Stimulated activated CD4-positive, alpha-beta T cell treated with anti-CD3 and anti-CD28 coated beads, Interleukin-12 subunit alpha, Interleukin-12 subunit beta, amount 100 ng/mL, for 24 hours (primary cell): ENCODE measurements at places on chromosomes 6 and 20.
A peak's percentile ranks its signal among the peaks of the same experiment; 100 is the strongest.

DNA sequence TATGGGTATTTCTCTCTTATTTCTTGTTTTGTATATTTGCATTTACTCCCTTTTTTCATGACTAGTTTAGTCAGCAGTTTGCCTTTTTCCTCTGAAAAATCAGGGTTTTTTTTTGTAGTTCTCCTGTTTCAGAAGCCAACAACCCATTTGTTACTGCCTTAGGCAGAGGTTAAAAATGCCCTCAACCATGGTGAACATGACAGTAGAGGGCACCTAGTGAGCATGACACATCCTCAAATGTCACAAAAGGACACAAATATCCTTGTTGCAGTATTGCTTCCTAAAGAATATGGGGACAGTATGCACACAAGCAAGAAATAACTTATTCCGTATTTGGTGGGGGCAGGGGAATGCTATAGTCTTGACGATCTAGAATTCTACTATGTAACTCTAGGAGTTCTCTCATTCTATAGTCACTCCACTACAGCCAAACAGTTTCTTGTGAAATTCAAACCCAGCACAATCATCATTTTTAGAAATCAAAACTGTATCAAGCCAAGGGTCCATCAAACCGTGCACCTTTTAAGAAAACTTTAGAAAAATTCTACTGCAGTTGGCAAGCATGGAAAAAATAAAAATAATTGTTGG, 47.0 kb downstream of the GOPC start:
- DNase-seq = no peak

DNA sequence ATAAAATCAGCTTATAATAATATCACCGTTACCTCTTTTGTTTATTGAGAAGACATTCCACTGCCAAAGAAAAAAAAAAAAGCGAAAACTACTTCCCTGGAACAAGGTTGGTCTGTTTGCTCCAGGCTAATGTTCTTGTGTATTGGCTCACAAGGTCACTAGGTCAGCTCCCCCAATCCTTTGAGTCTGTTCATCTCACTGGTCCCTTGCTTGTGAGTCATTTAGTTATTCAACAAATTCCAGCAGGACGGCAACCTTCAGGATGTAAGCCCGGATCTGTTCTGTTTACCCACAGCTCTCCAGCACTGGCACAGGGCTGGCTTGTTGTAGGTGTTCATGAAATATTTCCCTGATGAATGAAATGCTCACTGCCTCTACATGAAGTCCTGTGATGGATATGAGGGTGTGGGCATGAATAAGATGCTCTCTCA, 3.3 kb downstream of the ARHGAP40 start:
- no peak for DNase-seq

DNA sequence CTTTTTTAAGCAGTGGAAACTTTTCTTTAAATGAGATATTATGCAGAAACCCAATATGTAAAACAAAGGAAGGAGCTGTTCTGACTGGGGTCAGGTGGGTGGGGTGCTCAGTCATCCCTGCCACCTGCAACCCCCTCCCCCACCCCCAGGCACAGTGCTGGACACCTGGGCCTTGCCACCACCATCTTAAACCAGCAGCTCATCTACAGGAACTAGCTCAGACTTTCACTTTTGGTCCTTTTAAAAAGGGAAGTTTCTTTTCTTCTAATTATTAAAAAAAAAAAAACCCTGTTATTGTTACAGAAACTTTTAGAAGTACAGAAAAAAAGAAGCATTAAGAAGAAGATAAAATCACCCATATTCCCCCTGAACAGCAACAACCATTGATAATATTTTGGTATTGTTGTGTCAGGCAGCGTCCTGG, 37.1 kb downstream of the PPP1R16B start:
- DNase-seq = peak; percentile 50

DNA sequence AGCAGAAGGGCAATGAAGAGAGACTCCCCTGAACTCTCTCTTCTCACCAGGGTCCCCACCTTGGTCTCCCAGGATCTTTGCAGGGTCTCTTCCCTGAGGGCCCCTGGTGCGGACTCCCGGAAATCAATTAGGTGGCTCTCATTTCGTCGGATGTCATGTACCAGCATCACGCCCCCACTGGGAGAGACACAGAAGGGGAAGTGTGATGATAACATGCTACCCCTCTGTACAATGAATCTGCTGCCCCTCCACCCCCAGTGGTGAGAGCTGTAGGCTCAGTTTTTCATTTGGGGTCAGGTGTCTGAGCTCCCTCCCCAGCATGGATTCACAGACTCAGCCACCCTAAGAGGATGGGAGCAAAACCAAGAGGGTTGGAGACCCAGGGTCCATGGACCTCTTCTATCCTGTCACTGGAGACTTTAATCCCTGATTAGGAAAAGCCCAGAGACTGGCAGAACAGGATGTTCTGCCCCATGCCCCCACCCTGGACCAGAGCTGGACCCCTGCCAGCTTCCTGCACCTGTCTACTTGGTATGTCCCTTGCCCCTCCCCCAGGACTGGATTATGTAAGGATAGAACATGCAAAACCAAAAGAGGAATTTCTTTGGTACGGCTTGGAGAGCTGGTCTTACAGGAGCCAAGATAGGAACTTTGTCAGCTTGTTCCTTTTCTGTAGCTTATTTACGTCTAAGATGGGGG, 11.1 kb downstream of the GGT7 start:
- DNase-seq = no peak

- DNase-seq = no peak
Measured at GRCh38 chr6:83708970-83709747, at the start of gene SNAP91. TSS of gene SNAP91 (minus strand) at chr6:83709101. CDS start at chr6:83707927, 1,174 bp downstream.

GRCh38 chr20:1446536-1446935, 20.1 kb downstream of the NSFL1C start:
- no peak for DNase-seq

GRCh38 chr6:112651239-112651638, 304.1 kb downstream of the RFPL4B start:
- no peak for DNase-seq

DNA sequence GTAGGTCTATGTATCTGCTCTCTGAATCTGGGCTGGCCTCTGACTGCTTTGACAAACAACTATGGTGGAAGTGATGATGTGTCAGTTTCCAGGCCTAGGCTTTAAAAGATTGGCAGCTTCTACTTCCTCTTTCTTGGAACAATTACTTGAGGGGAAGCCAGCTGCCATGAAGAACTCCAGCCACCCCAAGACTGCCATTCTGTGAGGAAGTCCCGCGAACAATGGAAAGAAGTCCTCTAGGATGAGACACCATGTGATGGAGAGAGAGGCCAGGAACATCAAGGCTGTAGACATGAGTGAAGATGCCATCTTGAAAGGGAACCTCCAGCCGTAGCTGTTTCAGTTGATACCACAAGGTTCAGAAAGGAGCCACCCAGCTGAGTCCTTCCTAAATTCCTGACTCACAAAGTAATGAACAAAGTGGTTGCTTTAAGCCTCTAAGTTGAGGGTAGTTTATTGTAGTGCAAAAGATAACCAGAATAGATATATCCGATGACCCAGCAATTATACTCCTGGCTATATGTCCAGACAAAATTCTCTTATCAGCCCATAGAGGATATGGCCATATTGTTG, 15.3 kb upstream of the TCF15 start:
- no peak for DNase-seq

DNA sequence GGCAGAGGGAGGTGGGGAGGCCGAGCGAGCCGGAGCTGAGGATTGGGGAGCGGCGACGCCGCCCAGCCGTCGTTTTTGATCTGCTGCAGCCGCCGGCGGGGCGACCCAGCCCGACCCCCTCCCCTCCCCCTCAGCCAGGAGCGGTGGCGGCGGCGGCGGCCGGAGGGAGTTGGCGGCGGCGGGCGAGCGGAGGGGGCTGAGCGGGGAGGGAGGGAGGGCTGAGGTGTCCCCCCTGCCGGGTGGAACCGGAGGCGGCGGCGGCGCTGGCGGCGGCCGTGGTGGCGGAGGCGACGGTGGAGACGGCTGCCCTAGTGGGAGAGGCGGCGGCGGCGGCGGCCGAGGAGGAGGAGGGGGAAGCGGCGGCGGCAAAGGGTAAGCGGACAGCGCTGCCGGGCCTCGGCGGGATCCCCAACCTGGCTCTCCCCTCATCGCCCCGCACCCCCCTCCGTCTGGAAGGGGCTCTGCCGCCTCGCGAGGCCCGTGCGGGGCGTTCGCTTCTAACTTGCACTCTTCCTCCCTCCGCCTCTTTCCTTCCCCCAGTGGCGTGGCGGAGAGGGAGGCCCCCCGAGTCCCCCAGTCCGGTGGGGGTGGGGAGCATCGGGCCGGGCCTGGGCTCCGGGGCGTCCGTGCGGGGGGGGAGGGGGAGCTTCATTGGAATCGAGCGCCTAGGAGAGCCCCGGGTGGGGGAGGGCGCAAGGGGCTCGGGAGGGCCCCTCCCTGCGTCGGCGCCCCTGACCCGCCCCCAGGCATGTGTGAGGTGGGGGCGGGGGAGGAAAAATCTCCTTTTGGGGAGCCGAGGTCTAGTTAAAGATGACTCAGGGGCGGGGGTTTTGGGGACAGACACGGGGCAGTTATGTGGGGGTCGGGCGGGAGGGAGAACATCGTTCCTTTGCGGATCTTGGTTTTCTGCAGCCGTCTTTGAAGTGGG, at the start of gene TAB2:
TAB2 (plus strand) TSS at position 69 of the 928 bp plus-strand sequence. CDS start 52,286 bp downstream, outside the sequence.
- DNase-seq = peak; percentile 72

- DNase-seq = no peak
Measured at GRCh38 chr20:32680544-32681174, 6.9 kb upstream of the C20orf203 start.

DNA sequence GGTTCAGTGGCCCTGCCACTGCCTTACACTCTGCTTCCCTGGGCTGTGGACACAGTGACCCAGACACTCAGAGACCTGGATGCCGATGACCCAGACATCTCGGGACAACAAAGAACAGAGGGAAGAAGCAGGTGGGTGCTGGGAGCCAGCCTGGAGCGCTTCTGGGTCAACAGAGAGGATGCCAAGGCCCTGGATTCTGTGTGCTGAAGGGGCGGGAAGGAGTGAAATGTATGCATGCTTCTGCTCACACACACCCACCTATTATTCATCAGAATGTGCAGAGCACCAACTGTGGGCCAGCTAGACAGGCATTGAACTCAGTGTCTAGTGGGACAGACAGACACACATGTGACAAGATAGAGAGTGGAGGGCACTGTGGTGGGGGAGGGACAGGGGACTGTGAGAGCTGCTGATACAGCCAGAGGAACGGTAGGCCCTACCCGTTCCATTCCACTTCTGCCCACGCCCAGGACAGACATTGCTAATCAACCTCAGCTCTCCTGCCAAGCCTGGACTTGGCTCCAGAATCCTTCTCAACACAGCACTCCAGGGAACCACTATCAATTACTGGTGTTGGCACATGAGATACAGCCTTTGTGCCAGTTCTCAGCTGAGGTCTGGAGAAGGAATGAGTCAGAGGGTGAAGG, 20.2 kb downstream of the KCNK15 start:
- DNase-seq = no peak

- DNase-seq = peak; percentile 60
Measured at GRCh38 chr6:26550250-26550993, 12.3 kb downstream of the HMGN4 start.

- no peak for DNase-seq
Measured at GRCh38 chr20:64077876-64078551, 1.3 kb downstream of the RGS19 start.

DNA sequence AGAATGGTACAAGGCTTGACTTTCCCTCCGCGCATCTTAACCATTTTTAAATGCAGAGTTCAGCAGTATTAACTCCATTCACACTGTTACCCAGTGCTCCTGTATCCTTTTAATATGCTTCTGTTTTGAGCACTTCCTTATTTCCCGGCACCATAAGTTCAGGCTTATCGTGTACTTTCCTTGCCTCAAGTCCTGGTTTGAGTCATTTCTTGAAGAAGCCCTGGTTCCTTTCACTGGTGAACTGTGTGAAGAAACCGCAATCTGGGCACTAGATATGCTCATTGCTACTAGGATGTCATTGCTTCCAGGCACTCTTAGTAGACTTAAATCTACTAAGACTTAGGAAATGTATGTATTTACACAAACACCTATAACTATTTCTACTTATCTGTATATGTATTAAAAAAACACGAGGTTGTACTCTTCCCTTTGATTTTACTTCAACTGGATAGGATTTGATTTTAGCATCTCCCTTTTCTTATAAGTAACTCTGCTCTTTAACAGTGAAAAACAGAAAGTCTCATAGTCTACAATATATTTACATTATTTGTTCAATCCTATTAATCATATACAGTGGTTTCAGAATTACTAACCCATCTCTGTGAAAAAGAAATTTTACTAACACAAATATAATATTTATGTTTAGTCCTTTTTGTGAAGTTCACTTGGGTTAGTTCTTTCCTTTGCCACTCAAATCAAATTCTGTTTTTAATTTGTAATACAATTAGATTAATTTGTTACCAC, 135.5 kb downstream of the CDKAL1 start:
- no peak for DNase-seq

GRCh38 chr6:45791211-45792168, 224.2 kb downstream of the CLIC5 start:
- no peak for DNase-seq

DNA sequence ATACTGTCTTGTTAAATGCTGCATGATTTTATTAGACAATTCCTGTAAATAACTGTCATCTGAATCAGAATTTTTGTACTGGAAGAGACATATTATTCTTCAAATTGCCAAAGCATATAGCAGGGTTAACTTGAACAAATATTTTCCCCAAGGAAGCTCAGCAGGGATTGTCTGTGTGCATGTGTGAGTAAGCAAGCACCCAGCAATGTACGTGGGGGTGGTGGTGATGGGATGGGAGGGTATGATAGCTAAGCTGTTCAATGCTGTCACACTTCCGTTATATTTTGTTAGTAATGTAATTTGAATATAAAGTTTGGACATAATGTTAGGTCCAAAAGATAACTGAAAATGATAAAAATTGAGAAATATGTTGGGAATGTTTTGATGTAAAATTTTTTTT, 118.1 kb downstream of the MYB start:
- DNase-seq = no peak

- DNase-seq = no peak
Measured at GRCh38 chr6:26089272-26089671, 2.0 kb downstream of the HFE start.

GRCh38 chr6:163626073-163626867, 211.8 kb downstream of the QKI start:
- no peak for DNase-seq

DNA sequence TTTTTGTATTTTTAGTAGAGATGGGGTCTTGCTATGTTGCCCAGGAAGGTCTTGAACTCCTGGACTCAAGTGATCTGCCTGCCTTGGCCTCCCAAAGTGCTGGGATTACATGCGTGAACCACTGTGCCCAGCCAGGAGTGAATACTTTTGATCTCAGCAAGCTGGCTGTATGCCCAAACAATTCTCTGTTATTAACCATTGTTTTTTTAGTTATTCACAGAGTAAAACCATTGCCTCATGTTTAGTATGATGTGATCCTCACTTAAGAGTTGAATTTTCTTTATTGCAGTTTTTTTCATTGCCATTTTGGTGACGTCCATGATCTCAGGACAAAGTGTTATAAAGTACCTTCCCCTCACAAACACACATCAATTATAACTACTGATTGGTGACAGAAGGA, 14.8 kb downstream of the C6orf141 start:
- DNase-seq = no peak

GRCh38 chr6:159941286-159942113, 27.4 kb upstream of the IGF2R start:
- no peak for DNase-seq
